ENCODE measurements at places on chromosomes 12 and 14. TPM values are rescaled to one million over a fixed set of nuclear protein-coding genes. Genes with fewer than 3 reads are reported as not detected.
A peak's percentile ranks its signal among the peaks of the same experiment; 100 is the strongest.

AICDA gene
- total RNA-seq, result not detected

PTPN6 gene
- 12.4 TPM for total RNA-seq

TMPRSS12 gene
- not detected for total RNA-seq

- no peak for DNase-seq
These were observed 336.8 kb downstream of the LRIG3 start for GRCh38 chr12:58583529-58583928.

ASPG gene
- 6.9 TPM for total RNA-seq

DNA sequence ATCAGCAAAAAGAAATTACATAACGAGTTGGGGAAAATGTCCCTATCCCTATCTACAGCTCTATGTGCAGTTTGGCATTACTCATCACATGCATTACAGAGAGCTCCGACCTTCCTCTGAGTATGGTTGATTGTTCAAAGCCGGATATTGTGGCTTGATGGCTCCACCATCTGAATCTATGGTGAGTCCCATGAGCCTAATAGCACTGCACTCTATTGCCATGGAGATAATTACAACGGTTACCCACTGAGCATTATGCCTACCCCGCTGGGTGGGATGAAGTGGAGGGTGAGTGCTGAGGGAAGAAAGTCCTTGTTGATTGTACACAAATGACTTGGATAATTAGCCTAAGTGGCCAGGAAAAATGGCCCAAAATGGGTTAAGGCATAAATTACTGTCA lies 800.5 kb downstream of the NRXN3 start:
- DNase-seq, result no peak

GAS2L3 gene
- 1.0 TPM for total RNA-seq

KRT7 gene
- total RNA-seq, result 895 TPM

KRT81 gene
- total RNA-seq, result 0.13 TPM

DNA sequence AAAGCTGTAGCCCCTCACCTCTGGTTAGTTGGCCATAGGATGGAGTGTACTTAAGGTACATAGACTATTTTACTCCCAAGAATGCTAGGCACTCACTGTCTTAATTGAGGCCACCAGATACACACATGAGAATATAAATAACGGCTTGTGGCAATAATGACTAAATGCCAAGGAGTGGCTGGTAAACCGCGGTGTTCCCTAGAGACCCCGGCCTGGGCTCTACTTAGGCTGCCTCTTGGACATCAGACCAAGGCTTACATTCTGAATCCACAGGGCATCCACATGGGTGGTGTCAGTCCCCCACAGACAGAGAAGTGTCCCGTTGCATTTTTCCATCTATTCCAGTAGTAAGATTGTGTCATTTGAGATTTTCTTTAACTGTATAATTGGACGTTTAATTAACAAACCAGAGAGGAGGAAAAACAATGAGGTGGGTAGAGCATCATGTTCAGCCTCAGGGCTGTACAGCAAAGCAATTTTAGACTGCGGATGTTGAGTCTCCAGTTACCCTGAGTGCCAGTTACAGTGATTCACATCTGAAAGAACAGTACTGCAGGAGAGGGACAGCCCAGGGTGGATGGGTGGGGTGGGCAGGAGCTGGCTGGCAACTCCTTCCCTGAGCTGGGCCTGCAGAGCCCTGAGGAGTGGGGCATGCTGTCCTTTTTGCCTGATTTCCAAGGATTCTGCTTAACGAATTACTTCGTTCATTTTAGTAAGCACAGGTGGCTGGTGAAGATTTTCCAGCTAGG lies 20.5 kb downstream of the CKB start:
- DNase-seq, result no peak

PPP2R5C gene
- total RNA-seq, result 71.3 TPM

DNA sequence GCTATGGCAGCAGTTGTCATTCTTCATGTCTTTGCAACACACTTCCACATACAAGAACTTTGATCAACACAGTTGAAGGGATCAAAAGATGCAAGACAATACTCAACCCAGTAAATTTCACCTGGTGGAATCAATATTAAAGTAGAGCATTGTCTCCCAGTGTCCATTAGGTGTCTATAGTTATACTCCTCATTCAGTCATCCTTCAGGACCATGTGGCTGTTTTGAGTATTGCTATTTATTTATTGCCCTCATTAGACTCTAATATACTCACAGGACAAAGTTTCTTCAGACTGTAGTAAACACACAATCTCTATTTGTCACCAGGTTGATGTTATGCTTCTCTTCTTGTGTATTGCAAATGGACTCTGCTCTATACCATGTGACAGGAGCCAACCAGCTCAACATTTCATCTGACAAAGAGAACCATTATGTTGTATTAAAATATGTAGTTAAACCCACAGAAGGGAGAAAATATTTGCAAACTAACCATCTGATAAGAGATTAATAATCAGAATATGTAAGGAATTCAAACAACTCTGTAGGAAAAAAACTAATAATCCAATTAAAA lies 146.6 kb downstream of the TGFB3 start:
- no peak for DNase-seq

GRCh38 chr14:54808326-54809161 lies 94.1 kb downstream of the GCH1 start:
- DNase-seq, result no peak

C14orf180 gene
- not detected for total RNA-seq

DNA sequence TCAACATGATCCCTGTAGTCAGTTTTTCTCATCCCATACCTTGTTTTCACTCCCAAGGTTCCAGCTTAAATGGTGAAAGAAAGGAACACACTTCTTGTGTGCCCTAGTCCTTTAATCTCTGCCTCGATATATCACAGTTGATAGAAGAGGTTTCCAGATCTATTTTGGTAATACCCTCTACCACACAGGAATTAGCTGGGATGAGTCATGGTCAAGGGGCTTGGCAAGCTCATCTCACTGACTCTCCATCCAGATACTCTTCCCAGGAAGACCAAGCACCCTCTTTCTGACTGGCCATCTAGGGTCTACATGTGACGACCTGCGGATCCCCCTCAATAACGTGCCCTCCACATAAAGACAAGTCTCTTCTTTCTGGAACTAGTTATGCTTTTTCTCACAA lies 277.9 kb downstream of the ITPR2 start:
- DNase-seq, result no peak

GRCh38 chr12:108649126-108649525 lies 15.4 kb upstream of the SELPLG start:
- no peak for DNase-seq

DNA sequence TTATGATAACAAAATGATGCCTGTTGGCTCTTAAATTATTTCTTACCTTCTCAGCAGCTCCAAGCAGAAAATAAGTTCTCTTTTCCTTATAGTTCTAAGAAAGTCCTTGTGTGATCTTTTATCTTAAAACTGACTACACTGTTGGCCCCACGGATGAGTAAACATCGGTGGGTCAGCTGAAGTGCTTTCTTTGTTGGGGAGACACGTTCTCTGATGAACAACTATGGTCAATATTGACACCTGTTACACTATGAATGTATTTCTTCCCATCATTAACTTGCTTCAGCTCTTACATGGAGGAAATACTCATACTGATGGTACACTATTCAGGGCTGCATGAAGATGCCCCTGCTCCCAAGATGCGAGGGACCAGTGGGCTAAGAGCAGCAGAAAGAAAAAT lies 110.8 kb upstream of the EEA1 start:
- DNase-seq, result no peak

ZNF385A gene
- 7.6 TPM for total RNA-seq

GRCh38 chr12:115840159-115840558 lies 437.3 kb downstream of the MED13L start:
- no peak for DNase-seq

DNA sequence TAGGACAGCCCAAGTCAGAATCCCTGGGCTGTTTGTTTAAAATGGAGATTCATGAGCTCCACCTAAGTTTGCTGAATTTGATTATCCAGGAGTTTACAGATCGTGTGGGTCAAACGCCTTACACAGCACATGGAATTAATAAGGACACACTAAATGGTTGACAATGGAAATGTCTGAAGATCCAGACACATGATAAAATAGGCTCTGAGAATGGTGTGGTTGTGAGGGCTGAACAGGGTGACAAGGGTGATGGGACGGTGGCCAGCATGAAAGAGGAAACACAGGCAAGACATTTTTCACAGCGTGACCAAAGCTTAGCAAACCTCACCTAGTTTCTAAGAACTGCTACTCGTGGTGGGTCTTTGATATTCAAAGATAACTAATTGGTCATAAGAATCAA lies 12.5 kb downstream of the VWF start:
- DNase-seq, result no peak

- no peak for DNase-seq
These were observed 30.8 kb downstream of the KIF26A start for GRCh38 chr14:104169005-104169698.

GRCh38 chr12:81347404-81347803 lies 269.5 kb downstream of the ACSS3 start:
- no peak for DNase-seq

NANOG gene
- not detected for total RNA-seq

SLC17A8 gene
- not detected for total RNA-seq

ARL1 gene
- total RNA-seq, result 73.5 TPM

DNA sequence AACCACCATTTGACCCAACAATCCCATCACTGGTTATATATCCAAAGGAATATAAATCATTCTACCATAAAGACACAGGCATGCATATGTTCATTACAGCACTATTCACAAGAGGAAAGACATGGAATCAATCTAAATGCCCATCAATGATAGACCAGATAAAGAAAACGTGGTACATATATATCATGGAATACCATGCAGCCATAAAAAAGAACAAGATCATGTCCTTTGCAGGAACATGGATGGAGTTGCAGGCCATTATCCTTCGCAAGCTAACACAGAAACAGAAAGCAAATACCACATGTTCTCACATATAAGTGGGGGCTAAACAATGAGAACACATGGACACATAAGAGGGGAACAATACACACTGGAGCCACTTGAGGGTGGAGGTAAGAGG lies 15.7 kb downstream of the CAPRIN2 start:
- DNase-seq, result no peak

DNA sequence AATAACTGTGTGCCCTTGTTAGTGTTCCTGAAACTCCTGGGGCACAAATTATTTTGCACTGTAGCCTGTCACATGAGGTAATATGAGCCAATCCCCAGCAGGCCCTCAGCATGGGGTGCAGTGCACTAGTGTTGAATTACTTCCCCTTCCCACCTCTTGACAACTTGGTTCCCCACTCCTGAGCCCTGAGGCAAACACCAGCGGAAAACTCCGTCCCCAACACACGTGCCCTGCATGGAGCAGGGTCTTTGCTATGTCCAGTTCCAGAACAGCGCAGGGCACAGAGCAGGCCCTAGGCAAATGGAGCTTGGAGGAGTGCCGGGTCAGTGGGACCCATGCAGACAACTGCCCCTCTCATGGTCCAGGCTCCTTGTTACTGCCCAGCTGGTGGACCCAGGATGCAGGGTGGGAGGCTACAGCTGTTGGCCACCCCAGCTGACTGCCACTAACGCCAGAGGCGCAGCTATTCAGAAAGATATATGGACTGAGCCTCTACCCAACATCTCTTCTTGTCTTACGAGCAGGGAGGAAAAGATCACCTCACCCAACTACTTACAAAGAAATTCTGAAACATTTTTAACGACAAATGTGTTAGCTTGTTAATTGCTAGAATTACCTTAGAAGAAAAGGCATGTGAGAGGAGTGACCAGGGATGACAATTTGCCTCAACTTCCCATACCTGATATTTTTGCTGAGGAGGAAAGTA lies 71.6 kb downstream of the NT5DC3 start:
- DNase-seq, result no peak

DNA sequence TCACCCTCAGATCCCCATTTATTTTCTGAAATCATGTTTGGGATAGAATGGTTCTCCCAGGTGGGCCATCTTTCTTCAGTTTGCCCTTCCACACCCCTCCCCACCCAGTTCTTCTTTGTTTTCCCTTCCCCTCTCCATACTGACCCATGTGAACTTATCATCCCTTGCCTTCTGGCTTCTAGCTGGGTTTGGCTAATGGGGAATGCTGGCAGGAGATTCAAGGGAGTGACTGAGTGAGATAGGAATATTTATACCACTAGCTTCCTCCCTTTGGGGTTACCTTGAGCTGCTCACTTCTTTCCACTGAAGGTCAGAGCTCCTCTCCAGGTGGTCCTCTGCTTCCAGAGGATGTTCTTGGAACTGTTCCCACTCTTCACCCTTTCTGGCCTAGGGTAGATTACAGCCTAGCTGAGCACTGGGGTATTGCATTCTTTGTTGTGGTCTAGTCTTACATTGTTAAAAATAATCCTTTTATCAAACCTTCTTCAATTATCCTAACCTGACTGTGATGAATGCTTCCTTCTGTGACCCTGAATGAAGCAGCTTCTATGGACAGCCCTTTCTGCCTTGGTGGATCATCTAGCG lies 88.3 kb upstream of the ATP2B1 start:
- no peak for DNase-seq

GRCh38 chr12:75782069-75782581 lies 249.5 kb downstream of the PHLDA1 start:
- DNase-seq, result no peak

DNA sequence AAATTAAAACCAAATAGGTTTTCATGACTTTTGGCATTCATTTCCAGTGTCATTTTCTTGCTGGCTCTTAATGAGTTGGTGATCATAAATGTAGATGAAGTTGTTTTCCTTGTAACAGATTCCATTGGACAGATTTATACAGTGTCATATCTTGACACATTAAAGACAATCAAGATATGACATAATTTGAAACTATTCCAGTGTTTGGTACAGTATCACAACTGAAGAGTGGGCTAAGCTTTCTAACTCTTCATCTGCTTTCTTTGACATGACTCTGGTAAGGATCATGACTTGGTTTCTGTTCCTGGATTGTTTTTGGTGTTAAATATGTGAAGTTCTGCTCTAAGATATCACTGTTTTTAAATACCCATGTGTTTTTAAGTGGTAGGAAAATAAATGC lies 289.6 kb downstream of the NAV3 start:
- DNase-seq, result no peak

DNA sequence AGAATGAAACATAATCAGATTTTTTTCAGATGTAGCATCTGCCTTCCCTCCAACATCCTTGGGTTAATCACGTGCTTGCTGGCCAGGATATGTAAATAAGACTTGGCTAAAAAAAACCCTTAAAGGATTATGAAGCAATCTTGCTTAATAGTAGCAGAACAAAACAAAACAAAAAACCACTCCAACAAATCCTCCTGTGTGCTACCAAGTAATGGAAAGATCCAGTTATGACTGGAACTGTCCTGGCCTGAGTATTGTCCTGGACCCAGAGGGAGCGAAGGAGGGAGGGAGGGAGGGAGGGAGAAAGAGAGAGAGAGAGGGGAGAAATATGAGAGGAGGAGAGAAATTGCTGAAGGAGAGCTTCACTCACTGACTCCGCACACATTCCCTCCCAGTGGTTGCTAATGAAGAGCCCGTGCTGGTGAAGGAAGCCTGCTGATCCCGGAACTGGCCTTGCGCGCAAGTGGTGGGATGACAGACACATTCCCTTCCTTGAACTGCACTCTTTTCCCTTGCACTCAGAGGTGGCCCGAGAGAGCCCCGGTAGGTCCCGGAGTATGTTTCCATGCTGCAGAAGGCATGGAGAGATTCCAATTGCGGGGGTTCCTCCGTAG lies 57.2 kb downstream of the HMGA2 start:
- DNase-seq, result peak; percentile 44

CAPZA3 gene
- total RNA-seq, result not detected

- no peak for DNase-seq
These were observed 156.9 kb downstream of the SRGAP1 start for GRCh38 chr12:64001439-64001838.

Data from bronchial epithelial cell (primary cell).